Activated naive CD4-positive, alpha-beta T cell treated with anti-CD3 and anti-CD28 coated beads, Interleukin-2, amount 50 U/mL, for 16 hours (primary cell): ENCODE measurements at places on chromosomes 16 and 17.

DNA sequence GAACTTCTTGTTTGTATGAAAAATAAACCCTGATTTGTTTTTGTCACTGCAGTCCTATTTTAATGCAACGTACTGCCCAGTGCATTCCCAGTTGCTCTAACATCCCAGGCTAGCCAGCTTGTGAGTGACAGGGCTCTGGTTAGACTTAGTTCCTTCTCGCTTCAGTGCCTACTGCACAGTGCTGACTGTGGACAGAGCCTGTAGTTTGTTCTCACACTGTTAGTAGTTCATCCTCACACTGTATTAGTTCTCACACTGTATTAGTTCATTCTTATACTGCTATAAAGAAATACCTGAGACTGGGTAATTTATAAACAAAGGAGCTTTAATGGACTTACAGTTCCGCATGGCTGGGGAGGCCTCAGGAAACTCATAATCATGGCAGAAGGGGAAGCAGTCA, 116.6 kb upstream of the SALL1 start:
- DNase-seq = no peak

- no peak for DNase-seq
Observed at GRCh38 chr17:14341866-14342265, 41.0 kb downstream of the HS3ST3B1 start.

DNA sequence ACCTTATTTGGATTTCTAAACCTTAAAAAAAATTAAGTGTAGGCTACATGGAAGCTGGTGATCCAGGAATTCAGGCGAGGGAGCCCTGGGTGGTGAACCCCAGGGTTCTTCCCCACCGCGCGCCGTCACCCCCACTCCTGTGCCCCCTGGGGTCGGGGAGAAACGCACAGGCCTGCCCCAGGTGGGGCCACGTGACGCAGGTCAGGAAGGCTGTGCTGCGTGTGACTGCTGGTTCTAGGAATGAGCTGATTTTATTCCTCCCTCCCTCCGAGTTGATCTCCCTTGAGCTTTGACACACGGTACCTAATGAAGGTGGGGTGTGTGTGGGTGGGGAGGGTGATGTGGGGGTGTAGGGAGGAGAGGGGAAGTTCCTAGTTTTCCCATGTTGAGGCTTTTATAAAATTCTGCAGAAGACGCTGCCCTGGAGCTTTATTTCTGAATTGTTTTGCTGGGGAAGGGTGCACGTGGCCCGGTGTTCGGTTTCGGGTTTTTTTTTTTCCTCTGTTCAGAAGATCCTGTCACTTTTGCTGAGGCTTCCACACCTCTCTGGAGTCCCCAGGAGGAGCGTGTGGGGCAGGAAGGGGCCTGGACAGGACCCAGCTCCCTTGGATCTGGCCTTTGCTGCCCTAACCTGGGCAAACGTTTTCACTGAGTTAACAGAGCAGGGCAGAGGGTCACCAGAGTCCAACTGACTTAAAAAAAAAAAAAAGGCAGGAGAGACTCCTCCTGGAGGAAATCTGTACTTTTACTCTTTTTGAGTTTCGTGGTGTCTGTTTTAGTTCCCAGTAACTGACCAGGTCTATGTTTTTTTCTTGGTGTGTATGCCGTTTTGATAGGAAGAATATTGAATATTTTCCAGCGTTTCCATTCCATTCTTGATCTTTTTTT, 55.8 kb upstream of the GSE1 start:
- DNase-seq = peak; percentile 54

DNA sequence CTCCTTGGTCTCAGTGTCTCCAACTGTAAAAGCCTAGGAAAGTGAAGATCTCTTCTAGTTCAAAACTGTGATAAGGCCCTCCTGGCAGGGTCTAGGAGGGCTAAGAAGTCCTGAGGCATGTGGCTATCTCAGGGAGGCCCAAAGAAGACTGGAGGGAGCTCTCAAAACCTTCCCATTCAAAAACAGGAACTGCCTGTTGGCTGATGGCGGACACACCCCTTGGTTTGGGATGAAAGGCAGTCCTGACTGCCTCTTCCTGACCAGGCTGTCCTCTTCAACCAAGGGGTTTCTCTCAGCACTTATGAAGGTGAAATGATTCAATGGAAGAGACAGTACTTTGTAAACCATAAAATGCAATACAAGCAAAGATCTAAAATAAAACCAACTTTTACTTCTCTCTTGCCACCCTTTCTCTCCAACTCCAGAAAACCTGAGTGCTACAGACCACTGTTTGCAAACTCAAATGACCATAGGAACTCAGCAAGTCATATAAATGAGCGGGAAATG, 4.7 kb downstream of the ZNF764 start:
- DNase-seq = no peak

- no peak for DNase-seq
Observed at GRCh38 chr17:32303781-32304288, 38.1 kb downstream of the C17orf75 start.

- DNase-seq = no peak
Observed at GRCh38 chr16:24670623-24671454, 58.6 kb upstream of the TNRC6A start.

- DNase-seq = no peak
Observed at GRCh38 chr17:57099165-57099564, 14.1 kb downstream of the AKAP1 start.

GRCh38 chr17:16322636-16323035, 30.6 kb downstream of the CENPV start:
- no peak for DNase-seq

DNA sequence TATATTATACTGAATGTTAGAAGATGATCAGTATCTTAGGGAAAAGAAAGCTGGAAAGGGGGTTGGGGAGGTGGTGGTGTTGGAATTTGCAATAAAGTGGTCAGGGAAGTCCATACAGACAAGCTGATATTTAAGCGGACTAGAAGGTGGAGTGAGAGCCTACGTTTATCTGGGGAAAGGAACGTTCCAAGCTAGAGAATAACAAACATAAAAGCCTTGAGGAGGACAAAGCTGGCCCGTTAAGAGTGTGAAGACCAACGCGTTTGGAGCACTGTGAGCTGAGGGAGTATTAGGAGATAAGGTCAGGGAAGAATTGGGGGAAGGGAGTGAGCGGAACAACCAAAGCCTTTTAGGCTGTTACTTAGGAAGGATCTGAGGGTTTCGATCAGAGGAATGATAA, 1.4 kb downstream of the DDX42 start:
- no peak for DNase-seq

GRCh38 chr16:77509051-77509450, 74.2 kb upstream of the ADAMTS18 start:
- DNase-seq = no peak

DNA sequence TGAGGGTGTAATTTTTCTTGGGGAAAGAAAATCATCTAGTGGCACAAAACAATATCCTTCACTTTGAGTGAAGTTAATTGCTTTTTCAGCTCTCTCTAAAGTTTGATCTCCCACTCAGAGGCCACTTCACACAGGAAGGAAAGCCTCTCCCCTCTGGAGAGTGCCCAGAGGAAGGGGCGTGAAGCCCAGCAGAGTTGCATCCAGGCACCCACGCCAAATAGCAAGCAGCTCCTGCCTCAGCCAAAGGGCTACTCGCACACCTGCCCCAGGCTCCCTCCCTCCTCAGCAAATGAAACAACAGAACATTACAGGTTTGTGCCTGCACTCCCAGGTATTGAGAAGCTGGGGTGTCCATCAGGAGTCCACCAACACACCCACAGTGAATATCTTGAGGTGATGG, 183.0 kb upstream of the RPL38 start:
- no peak for DNase-seq

GRCh38 chr17:12342609-12343435, 322.1 kb downstream of the MAP2K4 start:
- DNase-seq = no peak

- no peak for DNase-seq
Observed at GRCh38 chr17:4150096-4150495, 7.1 kb downstream of the CYB5D2 start.

DNA sequence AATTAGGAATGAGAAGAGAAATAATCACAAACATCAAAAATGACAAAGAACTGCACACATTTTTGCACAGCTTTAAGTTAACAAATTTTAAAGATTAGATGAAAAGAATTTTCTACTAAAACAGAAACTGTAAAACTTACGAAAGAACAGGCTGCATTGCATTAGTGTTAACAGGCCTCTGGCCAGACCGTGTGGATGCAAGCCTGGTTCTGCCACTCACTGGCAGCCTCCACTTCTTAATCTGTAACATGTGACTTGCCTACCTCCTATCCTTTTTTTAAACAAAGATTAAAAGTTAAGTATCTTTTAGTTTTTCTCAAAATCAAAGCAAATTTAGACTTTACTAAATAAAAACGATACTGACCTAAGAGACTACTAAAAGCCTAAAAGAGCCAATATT, 37.5 kb downstream of the CREBBP start:
- DNase-seq = no peak

DNA sequence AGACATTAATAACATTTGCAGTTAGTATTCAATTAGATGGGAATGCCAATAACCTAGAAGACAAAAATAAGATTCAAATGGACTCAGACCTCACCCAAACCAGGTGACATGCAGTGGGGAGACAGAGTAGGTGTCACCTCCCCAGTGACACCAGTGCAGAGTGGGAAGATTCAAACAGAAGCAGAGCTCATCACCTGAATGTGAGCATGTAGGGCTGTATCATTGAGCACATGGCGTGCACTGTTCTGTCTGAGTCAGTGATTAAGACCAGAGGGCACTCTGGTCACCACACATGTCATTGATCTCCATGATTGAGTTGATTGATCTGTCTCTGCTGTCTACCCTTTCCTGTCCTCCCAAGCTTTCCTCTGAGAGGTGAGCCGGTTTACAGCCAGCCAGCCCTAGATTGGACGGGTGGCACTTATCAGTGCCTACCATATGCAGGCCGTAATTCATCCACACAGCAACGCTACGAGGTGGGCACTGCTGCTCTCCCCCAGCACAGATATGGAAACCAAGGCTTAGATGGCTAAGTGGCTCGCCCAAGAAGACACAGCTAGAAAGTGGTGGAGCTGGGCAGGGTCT, 34.0 kb downstream of the RHBDL3 start:
- DNase-seq = no peak

GRCh38 chr17:51166987-51167931, 1.0 kb downstream of the NME2 start:
- peak; percentile 80 for DNase-seq

- DNase-seq = no peak
Observed at GRCh38 chr16:29977063-29977825, 3.6 kb downstream of the TAOK2 start.

DNA sequence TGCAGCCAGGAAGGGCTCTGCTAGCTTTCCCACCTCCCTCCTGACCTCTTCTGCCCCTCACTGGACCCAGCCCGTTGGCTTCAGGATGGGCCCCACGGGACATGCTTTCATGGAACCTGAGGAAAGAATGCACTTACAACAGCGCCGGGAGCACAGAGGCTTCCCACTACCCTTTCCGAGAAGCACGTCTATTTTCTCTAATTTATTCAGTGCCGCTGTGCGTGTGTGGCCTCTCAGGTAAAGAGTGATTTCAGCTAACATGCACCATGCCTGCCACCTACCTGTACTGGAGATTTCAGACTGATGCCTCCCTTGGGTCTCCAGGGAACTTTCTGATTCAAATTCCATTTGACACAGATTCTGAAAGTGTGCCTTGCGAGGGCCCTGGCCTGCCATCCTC, 140.1 kb downstream of the CYLD start:
- no peak for DNase-seq

- DNase-seq = no peak
Observed at GRCh38 chr16:4609200-4610010, 5.3 kb downstream of the UBALD1 start.

DNA sequence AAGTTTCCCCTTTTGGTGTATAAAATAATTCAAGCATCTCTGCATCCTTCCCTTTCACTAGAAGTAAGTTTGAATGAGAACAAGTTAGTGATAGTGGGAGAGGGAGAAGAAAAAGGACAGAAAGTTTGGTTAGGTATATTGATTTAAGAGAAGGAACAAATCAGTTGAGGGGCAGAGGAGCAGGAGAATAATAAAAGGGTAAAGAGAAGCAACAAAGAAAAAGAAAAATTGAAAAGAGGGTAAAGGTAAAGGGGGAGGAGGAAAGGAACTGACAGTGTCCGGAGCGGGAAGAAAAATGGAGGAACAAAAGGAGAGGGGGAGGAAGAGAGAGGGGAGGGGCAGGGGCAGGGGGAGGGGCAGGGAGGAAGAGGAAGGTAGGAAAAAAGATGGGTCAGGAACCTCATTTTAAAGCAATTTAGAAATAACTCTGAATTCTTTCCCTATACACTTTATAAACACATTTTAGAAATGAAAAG, 6.3 kb upstream of the IGF2BP1 start:
- DNase-seq = no peak

DNA sequence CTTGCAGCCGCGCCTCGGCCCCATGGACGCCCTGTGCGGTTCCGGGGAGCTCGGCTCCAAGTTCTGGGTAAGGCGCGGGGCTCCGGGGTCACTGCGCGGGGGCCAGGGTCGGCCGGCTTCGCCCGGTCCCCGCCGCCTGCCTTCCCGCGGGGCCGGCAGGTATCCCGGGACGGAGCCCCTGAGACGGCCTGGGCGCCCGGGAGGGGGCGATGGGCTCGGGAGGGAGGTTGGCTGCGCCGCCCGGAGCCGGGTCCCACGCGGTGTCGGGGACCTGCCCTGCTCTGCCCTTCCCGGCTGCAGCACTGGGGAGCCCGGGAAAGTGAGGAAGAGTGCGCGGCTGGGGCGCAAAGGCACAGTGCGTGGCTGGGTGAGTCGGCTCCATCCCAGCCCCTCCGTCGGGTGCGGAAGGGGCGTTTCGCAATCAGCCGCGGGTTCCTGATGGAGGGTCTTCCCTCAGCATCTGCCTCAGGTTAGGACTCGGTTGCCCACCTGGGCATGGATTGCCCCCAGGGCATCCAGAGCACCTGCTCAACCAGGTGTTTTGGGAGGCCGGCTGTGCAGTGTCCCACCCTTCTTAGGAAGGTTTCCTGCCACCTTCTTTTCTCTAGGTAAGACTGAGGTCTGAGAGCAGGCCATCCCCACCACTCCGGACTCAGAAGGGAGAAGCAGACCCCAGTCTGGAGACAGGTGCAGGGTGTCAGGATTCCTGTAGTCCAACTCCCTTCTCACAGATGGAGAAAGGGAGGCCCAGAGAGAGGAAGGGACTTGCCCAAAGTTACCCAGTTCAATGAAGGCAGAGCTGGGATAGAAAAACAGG, 442 bp downstream of the ABCC3 start:
- DNase-seq = no peak

DNA sequence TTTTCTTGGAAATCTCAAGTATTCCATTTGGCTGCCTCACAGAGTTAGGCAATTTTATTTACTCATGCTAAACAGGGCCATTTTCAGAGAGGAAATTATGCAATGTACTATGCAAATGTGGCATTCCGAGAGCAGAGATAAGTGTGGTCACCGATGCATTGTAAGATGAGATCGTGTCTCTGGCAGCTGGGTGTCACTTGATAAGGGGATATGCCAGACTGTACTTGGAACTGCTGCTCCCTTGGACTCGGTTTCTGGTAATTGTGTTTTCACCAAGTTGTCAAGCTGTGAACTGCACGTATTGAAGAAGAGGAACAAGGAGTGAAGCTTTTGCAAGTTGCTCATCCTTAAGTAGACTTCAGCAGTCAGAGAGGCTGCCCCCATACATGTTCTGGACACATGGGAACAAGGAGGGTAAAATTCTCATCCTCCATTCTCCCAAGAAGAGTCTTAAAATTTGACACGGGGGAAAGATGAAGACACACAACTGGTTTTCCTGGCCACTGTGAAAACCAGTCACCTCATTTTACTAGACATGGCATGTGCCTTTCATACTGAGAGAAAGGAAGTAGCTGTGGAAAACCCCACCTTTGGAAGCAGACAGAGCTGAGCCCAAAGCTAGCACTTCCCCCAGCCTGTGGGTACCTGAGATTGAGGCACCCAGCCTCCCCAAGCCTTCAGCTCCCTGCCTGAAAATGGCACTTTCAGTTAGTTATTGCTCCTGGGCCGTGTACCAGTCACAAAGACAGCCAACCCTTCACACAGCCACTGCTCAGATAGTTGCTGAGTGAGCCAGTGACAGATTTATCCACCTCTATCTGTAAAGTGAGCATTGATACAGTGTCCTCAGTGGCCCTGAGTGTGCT, 150.7 kb downstream of the SOCS1 start:
- no peak for DNase-seq
